ENCODE measurements at places on chromosomes 4 and X.

DNA sequence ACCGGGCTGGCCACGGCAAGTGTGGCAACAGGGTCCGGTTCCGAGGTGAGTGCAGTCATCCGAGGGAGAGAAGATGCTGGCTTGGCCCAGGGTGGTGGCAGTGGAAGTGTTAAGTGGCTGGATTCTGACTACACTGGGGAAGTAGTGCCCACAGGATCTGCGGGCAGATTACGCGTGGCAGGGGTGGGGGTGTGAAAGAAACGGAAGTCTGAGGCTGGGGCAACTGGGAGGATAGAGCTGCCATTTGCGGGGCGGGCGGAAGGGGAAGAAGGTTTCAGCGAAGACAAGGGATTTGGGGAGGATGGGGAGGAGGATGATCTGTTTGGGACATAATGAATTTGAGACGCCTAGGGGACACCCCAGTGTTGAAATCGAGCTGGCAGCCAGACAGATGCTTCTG lies 5.3 kb downstream of the RS1 start:
- no peak for DNase-seq

- DNase-seq: peak; percentile 71
Measured at GRCh38 chrX:13092455-13092941, 48.1 kb upstream of the FAM9C start.

GRCh38 chrX:130778773-130779172 lies 124.2 kb downstream of the ENOX2 start:
- no peak for DNase-seq

DNA sequence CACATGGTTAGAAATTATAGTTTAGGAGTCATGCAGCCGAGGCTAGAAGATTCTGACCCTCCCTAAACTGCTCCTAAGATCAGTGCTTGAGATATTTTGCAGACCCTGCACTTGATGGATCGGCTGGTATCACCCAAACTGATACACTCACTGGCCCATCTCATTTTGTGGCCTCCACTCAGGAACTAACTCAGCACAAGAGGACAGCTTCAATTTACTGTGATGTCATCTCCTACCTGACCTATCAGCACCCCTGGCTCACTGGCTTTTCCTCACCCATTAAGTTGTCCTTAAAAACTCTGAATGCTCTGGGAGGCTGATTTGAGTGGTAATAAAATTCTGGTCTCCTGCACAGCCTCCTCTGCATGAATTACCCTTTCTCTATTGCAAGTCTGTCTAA lies 450.9 kb downstream of the PCDH10 start:
- no peak for DNase-seq

- DNase-seq: no peak
Measured at GRCh38 chrX:106247162-106247561, 79.1 kb downstream of the PWWP3B start.

DNA sequence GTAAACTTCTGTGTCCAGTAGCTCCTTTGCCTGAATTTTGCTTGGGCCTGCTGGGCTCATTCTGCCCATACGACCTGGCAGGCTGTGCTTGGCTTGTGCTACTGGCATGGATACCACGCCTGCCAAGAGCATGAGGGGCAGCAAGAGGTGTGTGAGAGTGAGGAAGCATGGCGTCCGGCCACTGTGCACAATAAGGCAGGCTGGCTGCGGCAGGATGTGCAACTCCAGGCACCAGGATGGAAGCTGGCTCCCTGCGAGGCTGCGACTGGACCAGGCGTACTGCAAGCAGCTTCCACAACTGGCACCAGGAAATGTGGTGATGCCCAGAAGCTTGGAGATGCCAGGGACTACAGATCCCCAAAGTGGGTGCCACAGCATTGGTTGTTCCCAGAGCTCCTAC lies 709.3 kb downstream of the PCDH18 start:
- no peak for DNase-seq

GRCh38 chrX:45806410-45807121 lies 605.9 kb upstream of the DIPK2B start:
- DNase-seq: peak; percentile 33

- DNase-seq: no peak
Measured at GRCh38 chr4:6425336-6425735, 47.1 kb downstream of the PPP2R2C start.

- DNase-seq: no peak
Measured at GRCh38 chrX:18149454-18149853, 71.2 kb downstream of the BEND2 start.

DNA sequence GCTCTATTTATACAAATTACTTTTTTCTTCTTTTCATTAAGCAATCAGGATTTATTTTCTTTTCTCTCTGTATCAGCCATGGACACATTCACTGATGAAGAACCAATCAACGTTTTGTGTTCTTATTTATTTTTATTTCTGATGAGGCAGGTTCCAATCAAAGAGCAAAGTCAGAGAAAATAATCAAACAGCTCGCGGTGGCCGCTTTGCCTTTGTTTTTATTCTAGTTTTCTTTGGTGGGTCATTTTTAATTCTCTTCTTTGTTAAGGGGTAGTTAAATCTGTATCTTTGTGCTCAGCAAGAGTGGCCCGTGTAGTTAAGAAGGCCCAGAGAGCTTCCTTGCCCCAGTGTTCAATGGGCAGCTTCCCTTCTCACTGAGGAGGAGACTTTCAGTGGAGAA lies 71.4 kb downstream of the FBXO8 start:
- DNase-seq: no peak

- no peak for DNase-seq
Measured at GRCh38 chrX:141314441-141314840, 72.1 kb upstream of the SPANXC start.

DNA sequence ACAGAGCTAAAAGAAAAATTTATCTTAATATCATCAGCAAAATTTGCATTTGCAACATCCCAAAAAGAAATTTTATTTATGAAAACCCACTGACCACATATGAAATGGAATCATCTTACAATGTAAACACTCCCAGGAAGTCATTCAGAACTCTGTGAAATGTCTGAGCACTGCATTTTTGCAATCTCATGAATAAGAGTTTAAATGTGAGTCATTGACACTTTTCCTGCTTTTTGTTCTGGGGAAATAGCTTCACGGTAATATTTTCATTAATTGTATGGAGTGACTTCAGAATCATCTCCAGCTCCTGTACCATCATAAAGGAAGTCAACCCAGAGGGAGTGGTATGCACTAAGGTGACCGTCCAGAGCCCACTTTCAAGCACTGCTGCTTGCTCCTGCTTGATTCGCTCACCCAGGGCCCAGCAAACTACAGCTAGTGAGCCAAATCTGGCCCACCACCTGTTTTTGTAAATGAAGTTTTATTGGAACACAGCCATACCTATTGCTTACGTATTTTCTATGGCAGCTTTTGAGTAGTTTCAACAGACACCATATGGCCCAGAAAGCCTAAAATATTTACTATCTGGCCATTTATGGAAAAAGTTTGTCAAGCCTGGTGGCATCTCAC lies 17.2 kb downstream of the EDNRA start:
- DNase-seq: no peak

- DNase-seq: no peak
Measured at GRCh38 chr4:73870768-73871167, 1.6 kb downstream of the CXCL1 start.

DNA sequence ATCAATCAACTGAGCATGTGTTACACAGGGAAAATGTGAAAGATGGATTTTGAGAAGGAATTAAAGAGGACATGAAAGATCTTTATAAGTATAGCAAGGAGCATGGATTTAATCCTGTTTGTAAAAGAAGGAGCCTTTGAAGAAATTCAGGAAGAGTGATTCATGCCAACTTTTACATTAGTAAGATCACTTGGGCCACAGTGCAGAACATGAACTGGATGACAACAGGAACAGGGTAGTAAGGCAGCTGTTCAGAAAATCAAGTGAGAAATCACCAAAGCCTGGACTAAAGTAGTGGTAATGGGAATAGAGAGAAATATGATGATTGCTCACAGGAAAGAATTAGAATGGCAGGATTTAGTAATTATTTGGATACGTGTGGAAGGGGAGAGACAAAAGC lies 265.7 kb upstream of the PCDH7 start:
- DNase-seq: no peak

GRCh38 chr4:104860238-104861123 lies 286.2 kb upstream of the TET2 start:
- peak; percentile 58 for DNase-seq

- peak; percentile 54 for DNase-seq
Measured at GRCh38 chr4:139015948-139016471, 429 bp downstream of the NOCT start.

GRCh38 chrX:10859353-10859752 lies 239.0 kb upstream of the MID1 start:
- no peak for DNase-seq

GRCh38 chr4:28287831-28288233 lies 1427.2 kb downstream of the STIM2 start:
- DNase-seq: no peak

- no peak for DNase-seq
Measured at GRCh38 chr4:161828061-161828460, 335.7 kb downstream of the FSTL5 start.

DNA sequence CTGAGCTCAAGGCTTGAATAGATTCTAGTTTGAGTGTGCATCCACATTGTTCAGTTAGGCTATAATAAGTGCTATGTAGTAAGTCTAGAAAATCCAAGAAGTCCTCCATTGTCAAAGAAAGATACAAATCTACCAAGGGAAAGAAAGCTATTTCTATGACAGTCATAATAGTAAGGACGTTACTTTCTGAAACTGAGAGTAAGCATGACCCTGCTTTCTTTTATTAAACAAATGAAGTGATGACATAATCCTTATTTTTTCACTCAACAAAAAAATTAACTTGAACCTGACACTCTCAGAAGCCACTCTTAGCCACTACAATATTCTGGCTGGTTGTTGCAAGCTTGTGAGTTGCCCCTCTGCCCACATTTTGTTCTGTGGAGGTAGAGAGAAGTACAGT lies 33.8 kb upstream of the AMELX start:
- DNase-seq: no peak

- DNase-seq: no peak
Measured at GRCh38 chr4:182093935-182094334, 149.3 kb upstream of the TENM3 start.

DNA sequence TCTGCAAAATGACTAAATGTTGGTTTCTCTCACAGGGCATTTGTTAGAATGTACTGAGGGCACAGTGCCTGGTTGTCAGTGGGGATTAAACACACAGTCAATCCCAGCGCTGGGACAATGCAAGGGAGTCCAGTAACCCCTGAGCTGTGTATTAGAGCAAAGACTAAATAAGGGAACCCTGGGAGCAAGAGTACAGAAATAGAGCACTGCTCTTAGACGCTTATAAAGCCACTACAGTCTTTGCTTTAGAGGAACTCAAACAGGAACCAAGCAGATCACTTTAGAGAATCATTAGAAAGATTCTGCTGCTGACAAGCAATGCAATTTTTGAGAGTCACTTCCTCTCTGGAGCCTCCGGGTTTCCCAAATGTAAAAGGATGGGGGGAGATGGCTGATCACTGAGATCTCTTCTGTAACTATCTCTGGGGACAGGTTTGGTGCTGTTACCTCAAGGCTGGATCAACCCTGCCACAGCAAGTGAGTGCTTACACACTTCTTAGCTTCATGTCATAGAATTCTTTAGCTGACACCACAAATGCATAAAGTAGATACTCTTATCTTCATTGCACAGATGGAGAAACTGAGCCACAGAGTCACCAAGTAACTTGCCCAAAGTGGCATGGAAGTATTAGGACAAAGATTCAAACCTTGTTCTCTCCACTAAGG lies 137.8 kb upstream of the CPEB2 start:
- no peak for DNase-seq

- DNase-seq: no peak
Measured at GRCh38 chrX:39536211-39536610, 561.5 kb downstream of the BCOR start.

GRCh38 chr4:16205298-16206164 lies 20.7 kb downstream of the TAPT1 start:
- DNase-seq: no peak

GRCh38 chr4:179325181-179325580 lies 1882.9 kb upstream of the AGA start:
- DNase-seq: no peak

DNA sequence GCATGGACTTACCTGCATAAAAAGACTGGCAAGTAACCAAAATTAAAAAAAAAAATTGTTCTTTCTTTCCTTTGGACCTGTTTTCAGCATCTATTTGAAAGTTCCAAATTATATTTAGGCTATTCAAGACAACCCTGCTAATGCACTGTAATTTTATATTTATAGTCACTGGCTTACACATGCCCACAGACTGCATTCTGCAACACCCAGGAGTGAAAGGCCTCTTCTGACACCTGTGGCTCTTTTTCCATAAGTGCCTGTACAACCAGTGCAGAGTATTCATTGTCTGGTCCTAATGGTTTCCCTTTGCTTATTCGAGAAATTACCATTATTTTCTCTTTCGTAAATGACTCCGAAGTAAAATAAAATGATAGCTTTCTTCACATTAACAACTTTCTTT lies 143.3 kb downstream of the RNF150 start:
- DNase-seq: no peak

- DNase-seq: no peak
Measured at GRCh38 chr4:110472583-110473329, 3.2 kb upstream of the ENPEP start.

- DNase-seq: peak; percentile 70
Measured at GRCh38 chrX:107205770-107206696, at the start of the genes DNAAF6 and NUP62CL. TSS of gene DNAAF6 (plus strand) at chrX:107206611. CDS start at chrX:107212876, 6,265 bp downstream. TSS of gene NUP62CL (minus strand) at chrX:107206433. CDS start at chrX:107175146, 31,287 bp downstream.

- no peak for DNase-seq
Measured at GRCh38 chr4:138894011-138894410, 121.6 kb upstream of the NOCT start.

DNA sequence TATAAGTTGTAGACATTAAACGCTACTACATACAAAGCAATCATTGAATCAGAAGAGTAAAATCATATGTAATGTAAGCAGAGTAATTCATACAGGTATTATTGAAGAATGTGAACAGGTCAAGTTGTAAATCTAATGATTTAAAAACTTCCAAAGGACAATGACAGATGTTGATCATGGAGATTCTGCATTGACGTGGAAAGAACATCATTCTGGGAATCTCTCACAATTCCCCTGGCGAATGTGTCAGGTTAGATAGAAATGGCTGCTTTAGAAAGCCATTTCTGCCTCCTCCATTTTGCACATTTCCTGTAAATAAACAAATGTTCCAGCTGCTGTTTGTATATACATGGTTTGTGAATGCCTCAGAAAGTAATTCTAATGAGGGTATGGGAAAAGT lies 719.4 kb downstream of the ADGRL3 start:
- DNase-seq: no peak

DNA sequence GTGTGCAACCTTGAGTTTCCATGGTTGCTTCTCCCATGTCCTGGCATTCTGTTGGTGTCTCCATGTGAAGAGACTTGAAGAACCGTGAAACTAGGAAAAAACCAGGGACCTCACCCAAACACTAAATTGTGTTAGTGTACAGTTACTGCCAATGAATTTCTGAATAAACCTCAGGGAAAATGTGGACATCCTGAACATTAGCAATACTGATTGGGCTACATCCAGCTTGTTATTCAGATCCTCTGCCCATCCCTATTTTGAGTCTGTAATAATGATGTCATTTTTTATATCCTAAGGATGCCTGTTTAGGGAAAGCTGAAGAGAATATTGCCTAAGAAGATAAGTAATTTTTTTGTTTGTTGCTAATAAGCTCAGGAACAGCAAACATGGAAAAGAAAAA lies 262.7 kb downstream of the TMA16 start:
- DNase-seq: no peak

GRCh38 chr4:32932156-32932555 lies 2212.0 kb downstream of the PCDH7 start:
- DNase-seq: no peak

- DNase-seq: no peak
Measured at GRCh38 chrX:71989768-71990426, 79.3 kb downstream of the NHSL2 start.

- DNase-seq: no peak
Measured at GRCh38 chr4:171978216-171978615, 165.0 kb downstream of the GALNTL6 start.
